ENCODE measurements at places on chromosomes 4 and X.

- no peak for DNase-seq
Observed at GRCh38 chrX:124573468-124573867, 227.1 kb downstream of the SH2D1A start.

GRCh38 chrX:15033917-15034316 is 160.7 kb downstream of the MOSPD2 start:
- DNase-seq = no peak

DNA sequence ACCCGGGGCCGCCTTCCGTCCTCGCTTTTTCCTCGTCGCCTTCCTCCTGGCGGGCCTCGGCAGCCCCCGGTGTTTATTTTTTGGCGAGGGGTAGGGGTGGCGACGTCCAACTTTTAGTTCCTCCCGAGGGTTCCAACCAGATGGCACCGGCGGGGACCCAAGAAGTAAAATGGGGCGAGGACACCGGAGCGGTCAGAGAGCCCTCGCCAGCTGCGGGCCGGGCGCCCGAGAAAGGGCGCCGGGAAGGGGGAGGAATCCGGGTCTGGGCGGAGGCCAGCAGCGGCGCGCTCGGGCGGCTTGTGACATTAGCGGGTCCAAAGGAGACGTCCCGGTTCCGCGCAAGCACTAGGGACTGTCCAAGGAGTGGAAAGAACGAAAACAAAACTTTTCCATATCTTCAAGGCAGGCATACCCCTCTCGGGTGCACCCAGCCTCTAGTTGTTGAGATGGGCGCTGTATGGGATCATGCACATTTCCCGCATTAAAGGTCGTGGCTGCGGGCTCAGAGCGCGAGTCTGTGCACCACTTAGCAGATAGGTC is 691 bp upstream of the USP46 start:
- peak; percentile 68 for DNase-seq

- no peak for DNase-seq
Observed at GRCh38 chrX:155086202-155086840, 15.0 kb downstream of the BRCC3 start.

DNA sequence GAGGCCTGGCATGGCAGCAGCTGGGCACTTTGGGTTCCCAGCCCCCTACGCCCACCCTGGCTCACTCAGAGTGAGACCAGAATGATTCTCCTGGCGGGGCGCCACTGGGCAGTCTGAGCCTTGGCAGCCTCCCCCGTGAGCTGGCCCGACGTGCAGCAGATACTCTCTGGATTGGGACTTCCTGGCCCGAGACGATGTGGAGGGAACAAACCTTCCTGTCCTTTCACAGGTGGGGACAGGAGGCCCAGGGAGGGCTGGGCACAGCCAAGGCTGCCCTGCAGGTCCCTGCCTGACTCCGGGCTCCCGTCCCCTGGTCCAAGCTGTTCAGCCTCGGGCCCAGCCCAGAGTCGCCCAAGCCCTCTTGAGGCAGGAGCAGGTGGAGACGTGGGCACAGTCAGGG is 17.9 kb upstream of the ADD1 start:
- DNase-seq = no peak

- DNase-seq = no peak
Observed at GRCh38 chrX:77160301-77160700, 286.9 kb upstream of the FGF16 start.

- no peak for DNase-seq
Observed at GRCh38 chr4:125517831-125518230, 203.1 kb downstream of the FAT4 start.

Measured in hippocampal formation (tissue), 2 donors.